ENCODE measurements at places on chromosomes 13 and 19.

- no peak for DNase-seq
Measured at GRCh38 chr13:90751026-90751425, 596.5 kb upstream of the MIR17HG start.

DNA sequence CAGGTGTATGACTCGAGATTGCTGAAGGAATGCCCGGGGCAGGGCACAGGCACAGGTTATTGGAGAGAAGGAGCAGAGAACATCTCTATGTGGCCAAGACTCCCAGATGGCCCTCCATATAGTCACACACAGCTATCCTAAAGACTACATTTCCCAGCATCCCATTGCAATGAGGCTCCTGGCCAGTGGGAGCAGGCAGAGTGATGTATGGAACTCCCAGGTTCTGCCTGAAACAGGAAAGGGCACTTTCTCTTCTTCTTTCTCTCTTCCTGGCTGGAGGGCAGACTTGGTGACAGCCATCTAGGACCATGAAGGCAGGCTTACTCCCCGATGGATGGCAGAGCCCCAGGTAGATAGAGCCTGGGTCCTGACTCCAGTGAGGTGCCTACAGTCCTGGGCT lies 13.5 kb downstream of the PPP1R13L start:
- no peak for DNase-seq

GRCh38 chr13:79679334-79679733 lies 198.4 kb downstream of the NDFIP2 start:
- peak; percentile 67 for DNase-seq

GRCh38 chr13:98108341-98108740 lies 34.6 kb upstream of the FARP1 start:
- no peak for DNase-seq

DNA sequence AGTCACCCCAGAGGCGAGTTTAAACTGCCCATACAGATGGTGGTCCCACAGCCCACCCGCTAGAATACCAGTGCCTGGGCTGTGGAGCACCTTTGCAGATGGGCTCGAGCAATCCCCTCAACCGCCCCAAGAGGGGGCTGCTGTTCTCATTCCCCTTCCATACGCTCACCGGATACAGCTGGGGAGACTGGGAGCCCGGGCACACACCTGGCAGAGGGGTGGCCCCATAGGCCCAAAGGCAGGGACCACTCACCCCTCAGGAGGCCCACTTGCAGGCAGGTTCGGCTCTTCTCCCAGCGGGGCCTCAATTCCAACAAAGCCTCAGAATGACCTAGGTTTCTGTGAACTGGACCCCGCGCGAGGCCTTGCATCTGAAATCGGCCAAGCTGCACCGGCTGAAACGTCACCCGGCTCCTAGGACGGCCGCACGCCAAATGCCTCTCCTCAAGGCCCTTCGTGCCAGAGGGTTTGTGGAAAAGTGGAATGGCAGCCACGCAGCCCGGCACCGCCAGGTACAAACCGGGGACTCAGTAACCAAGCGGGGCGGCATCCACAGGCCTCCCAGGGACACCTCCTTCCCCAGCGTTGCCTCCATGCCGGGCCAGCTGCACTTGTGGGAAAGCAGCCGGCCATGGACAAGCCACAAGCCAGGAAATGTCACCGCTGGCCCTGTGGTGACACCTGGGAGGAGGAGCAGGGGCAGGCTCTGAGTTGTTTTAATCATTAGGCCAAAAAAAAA lies 18.7 kb downstream of the MLLT1 start:
- DNase-seq = no peak

- DNase-seq = peak; percentile 71
Measured at GRCh38 chr19:17243830-17244617, 1.7 kb downstream of the NR2F6 start.

DNA sequence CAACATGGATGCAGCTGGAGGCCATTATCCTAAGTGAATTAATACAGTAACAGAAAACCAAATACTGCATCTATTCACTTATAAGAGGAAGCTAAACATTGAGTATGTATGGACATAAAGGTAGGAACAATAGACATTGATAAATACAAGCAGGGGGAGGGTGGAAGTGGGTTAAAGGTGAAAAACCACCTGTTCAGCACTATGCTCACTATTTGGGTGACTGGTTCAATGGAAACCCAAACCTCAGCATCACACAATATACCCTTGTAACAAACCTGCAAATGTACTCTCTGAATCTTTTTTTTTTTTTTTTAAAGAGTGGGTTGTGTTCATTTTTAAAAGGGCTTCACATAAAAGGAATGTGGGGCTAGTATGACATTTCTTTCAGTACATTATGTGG lies 26.9 kb upstream of the CPB2 start:
- DNase-seq = no peak

GRCh38 chr13:60794751-60795150 lies 397.7 kb downstream of the TDRD3 start:
- DNase-seq = no peak

GRCh38 chr19:6279620-6279930 lies 200 bp downstream of the MLLT1 start:
- DNase-seq = no peak

- no peak for DNase-seq
Measured at GRCh38 chr19:35742121-35742724, at the start of gene IGFLR1. IGFLR1 (minus strand) TSS chr19:35742452; CDS start chr19:35741180, 1,272 bp downstream.

DNA sequence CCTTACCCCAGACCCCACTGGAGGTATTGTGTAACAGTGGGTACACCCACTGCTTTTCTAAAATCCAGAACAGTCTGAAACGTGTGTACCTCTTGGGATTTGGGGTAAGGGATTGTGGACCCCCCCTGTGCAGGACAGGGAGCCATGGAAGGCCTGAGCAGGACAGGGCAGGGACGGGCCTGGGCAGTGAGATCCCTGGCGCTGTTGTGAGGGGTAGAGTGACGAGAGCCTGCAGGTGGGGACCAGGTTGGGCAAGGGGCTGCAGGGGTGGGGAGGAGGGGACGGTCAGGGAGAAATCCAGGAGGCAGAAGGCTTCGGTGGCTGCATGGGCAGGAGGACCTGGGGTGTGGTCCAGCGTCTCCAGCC lies 28.6 kb downstream of the CNFN start:
- DNase-seq = no peak

DNA sequence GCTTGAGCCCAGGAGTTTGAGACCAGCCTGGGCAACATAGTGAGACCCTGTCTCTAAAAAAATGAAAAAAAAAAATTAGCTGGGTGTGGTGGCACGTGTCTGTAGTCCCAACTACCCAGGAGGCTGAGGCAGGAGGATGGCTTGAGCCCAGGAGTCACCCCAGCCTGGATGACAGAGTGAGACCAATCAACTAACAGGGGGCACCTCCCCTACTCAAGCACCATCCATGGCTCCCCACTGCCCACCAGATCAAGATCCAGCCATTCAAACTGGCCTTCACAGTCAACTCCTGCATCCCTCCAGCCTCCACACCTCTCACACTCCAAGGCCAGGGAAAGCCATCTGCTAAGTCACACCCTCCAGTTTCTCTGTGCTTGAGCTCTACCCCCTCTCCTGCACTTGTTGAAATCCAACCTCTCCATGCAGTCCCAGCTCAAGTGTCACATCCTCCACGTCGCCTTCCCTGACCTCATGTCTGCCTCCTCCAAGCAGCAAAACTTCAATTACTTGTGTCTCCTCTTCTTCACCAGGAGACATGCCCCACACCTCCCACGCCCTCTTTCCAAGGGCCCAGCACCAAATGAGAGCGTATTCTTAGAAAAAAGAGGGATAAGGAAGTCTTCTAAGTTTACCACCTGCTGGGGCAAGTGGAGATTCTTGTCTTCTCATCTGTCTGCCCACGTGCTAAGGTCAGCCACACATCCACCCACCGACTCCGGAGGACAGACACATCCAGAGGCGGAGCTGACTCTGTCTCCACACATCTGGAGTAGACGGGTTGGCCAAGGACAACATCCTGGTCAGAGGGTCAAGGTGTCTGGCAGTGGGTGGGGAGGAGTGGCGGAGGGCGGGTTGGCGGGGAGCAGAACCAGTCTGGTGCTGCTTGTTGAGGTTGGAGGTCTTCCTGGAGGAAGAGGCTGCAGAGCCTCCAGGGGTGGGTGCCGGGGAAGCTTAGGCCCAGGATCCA lies 974 bp upstream of the CYP4F22 start:
- DNase-seq = no peak

- DNase-seq = no peak
Measured at GRCh38 chr13:42038661-42039456, 9.6 kb upstream of the DGKH start.

DNA sequence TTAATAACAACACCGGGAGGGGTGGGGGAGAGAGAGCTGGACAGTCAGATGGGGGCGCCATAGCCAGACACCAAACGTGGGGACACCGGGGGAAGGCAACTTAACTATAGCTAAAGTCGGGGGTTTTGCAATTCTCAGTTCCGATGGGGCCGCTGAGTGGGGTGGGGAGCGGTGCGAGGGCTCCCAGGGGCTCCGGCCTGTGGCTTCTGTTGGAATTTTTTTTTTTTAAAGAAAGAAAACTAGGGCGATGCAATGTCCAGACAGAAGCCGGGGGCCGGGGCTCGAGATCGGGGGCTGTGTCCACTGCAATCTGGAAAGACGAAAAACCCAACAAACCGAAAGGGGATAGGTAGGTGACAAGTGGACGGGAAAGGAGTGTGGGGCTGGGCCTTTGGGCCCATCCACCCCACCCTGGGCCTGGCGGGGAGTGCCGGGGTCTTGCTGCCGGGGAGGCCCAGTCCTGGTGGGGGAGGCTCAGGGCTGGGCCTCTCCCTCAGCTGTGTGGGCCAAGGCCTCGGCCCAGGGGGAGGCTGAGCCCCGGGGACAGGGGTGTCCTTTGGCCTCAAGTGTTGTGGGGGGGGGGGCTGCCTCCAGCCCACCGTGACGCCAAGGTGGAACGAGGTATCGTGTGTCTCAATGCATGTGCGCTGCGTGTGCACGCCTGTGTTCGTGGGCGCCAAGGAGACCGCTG lies 17.3 kb downstream of the PRKCSH start:
- no peak for DNase-seq

- DNase-seq = no peak
Measured at GRCh38 chr13:86825410-86825809, 845.8 kb upstream of the SLITRK5 start.

DNA sequence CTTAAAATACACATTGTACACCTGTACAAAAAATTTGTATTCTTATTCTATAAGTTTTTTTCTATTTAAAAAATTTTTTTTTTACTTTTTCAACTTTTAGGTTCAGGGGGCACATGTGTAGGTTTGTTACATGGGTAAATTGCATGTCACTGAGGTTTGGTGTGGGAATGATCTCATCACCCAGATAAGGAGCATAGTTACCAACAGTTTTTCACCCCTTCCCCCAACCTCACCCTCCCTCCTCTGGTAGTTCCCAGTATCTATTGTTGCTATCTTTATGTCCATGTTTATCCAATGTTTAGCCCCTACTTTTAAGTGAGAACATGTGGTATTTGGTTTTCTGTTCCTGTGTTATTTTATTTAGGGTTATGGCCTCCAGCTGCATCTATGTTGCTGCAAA lies 89.9 kb downstream of the CDK8 start:
- DNase-seq = no peak

DNA sequence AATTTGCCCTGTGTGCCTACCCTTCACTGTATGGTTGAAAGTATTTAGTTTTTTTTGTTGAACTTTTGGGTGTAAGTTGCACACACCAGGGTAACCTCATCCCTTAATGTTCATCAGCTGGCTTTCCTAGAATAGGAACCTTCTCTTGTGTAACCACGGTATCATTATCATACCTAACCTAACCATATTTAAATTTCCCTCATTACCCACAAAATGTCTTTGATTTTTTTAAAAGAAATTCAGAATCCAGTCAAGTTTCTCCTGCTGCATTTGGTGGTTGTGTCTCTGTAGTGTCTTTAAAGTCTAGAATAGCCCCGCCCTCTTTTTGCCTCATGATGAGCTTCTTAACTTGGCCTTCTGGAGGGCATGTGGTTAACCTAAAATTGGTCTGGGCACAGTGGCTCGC lies 80.3 kb downstream of the RYR1 start:
- DNase-seq = no peak

DNA sequence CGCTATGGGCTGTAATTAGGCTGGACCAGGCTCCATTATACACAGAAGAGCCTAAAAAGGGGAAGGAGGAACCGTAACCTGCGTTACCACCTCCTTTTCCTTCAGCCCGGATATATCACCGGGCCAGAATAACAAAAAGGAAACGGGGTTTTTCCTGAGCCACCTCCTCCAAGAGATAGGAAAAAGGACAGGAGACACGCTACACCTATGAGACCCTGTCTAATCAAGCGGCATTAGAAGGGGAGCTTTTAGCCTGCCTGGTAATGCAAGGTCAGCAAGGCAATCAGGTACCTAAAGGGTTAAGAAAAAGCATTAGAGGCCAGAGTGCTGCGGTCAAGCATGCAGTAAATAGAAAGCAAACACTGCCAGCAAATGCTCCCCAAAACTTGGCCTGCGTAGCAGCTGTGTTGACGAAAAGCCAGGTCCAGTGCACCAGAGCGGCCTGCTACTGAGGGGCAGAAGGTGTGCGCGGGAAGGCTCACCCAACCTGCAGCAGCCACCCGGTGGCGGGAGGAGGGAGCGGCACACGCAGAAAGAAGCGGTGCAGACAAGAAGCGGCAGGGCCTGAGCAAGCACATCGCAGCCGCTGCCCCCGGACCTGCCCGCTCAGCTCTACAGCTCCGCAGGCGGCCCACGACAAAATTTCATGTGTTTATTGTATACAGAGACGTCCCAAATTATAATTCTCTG lies 1466.1 kb downstream of the UQCRFS1 start:
- peak; percentile 68 for DNase-seq

DNA sequence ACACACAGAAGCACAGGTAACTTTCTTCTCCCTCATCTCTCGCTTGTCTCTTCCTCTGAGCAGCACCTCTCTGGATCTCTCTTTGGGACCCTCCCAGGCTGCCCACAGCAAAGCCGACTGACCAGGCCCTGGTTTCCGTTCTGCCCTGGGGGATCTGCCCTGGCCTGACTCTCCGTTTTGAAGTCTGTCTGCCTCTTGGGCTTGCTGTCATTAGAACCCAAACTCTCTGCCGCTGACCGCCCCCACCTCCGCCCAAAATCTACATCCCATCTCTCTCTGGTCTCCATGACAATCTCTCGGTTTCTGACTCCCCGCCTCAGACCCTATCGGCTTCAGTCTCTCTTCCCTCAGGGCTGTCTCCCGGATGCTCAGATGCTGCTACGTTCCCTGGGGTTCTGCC lies 6.9 kb downstream of the KCNC3 start:
- no peak for DNase-seq

DNA sequence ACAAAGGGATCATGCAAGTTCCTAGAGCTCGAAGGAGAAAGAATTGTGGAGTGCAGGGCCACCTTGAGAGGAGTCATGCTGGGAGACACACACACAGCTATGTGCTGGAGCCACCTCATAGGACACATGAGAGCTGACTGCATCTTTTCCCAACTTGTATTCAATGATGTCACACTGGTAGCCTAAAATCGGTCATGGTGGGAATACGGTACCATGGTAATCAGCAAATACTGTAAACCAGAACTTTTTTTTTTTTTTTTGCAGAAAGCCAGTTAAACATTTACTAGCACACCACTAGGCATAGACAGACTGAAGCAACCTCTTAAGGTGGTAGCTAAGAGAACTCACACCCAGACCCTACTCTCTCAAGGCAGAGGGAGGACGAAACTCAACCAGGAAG lies 47.0 kb upstream of the INTS6 start:
- no peak for DNase-seq

Measured in ecto neural progenitor cell (in vitro differentiated cells).